Amniotic epithelial cell (primary cell): ENCODE measurements at places on chromosomes 2 and 18.

DNA sequence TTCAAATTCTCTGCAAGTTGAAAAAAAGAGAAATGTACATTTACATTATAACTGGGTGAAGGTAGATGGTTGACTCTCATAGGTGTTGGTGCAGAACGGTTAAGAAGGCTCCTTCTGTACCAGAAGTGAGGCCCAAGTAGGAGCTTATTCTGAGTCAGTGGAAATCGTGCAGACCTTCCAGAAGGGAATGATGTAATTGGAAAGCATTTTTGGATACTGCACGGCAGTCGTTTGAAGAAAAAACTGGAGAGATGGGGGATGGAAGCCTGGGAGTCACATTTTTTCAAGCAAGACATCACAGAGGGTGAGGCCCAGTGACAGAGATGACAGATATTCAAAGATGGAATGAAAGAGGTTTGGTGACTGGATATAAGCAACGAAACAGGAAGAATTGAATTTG is 39.4 kb downstream of the HRH4 start:
- DNase-seq: no peak

- DNase-seq: peak; percentile 76
These were observed 185.0 kb upstream of the RASGRP3 start for GRCh38 chr2:33291278-33292013.

DNA sequence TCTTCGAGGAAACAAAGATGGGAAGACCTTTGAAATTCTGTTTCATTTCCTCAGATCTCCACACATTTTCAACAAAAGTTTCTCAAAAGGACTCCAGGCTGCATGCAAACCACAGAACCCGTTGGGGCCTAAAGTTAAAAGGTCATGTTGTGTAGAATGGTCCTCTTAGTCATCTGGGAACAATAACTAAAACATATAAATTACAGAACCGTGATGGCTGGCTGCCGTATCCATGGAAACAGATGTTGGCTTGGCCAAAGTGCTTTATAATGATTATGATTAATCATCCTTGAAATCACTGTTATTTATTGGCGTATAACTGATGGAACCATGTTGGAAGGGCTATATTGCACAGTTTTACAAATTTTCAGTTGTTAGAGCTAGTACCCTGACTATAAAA is 182.8 kb upstream of the CRIM1 start:
- DNase-seq: no peak

GRCh38 chr2:136251197-136251884 is 133.4 kb upstream of the CXCR4 start:
- no peak for DNase-seq

DNA sequence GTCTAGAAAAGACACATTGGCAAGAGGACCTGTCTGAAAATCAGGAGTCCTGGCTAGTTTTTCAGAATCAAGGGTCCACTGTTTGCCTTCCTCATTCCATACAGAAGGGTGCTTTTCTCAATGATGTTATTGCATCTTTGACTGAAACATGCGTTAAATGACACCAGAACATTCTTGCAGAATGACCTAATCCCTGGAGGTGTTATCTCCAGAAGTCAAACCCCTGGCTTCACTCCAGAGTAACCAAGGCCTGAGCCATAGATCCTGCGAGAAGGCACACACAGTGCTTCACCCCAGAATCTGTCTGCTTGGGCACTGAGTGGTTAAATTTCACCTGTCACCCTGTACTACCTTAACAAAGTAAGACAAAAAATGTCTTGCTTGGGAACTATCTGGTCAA is 1055.2 kb upstream of the FANCL start:
- DNase-seq: peak; percentile 7
